ENCODE measurements at places on chromosomes 2 and 18.

- peak; percentile 72 for DNase-seq
Measured at GRCh38 chr2:188788621-188789020, 185.6 kb upstream of the COL3A1 start.

DNA sequence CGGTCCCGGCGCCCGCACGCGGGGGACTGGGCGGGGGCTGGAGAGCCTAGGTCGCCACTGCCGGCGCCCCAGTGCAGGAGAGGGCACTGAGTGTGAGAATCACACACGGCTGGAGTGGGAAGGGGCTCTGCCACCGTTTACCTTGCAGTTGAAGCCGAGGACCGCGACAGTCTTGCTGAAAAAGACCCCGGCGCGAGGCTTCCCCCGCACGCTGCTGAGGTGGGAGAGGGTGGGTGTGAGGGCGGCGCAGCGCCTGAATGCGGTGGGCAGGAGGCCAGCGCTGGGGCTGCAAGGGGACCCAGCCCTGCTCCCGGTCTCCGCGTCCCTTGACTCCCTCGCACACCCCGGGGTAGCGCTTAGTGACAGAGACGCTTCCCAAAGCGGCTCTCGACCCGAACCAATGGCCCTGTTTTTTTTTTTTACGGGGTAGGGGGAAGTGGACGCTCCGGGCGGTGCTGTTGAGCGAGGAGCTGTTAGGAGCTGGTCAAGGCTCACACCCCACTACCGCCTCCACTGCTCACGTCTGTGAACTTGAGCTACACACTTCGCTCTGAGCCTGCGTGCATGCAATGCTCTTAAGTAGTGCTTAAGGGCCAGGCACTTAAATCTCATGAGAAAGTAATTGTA is 794 bp downstream of the NOTO start:
- DNase-seq, result no peak

- DNase-seq, result no peak
Measured at GRCh38 chr18:3911413-3911812, 461.4 kb downstream of the TGIF1 start.

DNA sequence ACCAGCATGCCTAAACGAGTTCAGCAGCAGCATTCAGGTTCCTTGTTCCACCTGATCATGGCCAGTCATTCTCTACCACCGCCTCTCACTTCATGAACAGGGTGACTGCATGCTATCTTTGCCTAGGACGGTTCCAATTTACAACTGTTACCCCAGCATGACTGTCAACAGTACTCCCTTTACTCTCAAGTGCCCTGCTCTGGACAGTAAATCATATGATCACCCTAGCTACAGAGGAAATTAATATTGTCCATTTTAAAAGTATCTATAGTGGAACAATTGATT is 25.7 kb downstream of the MGAT4A start:
- DNase-seq, result no peak

- DNase-seq, result no peak
Measured at GRCh38 chr2:62857139-62857931, 151.8 kb downstream of the EHBP1 start.

GRCh38 chr2:233811732-233812131 is 33.6 kb downstream of the MROH2A start:
- DNase-seq, result no peak

DNA sequence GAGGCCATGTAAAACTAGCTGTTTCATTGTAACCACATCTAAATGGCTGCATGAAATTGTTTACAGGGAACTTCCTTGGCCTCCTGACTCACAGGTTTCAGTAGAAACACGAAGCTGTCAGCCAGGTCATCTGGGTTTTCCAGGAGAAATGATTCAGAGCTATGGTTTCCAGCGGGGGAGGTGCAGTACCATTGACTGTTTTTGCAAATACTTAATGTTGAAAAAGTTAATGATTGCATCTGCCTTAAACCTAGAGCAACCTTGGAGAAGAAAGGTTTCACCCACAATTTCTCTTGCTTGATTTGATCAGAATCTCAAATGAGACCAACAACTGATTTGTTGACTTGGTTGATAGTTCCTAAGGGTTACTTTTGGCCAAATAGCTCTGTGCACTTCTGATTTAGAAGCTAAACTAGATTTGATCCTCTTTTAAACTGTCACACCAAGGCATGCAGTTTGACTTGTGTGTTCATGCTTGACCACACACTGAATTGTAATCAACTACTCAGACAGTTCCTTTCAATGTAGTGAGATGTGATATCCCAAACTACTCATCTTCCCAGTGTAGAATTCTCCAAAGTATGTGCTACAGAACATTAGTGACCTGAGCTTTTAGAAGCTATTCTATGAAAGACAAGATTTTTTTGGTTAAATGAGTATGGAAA is 193.5 kb upstream of the CHST9 start:
- no peak for DNase-seq

GRCh38 chr2:32632089-32632488 is 4.2 kb downstream of the TTC27 start:
- no peak for DNase-seq

DNA sequence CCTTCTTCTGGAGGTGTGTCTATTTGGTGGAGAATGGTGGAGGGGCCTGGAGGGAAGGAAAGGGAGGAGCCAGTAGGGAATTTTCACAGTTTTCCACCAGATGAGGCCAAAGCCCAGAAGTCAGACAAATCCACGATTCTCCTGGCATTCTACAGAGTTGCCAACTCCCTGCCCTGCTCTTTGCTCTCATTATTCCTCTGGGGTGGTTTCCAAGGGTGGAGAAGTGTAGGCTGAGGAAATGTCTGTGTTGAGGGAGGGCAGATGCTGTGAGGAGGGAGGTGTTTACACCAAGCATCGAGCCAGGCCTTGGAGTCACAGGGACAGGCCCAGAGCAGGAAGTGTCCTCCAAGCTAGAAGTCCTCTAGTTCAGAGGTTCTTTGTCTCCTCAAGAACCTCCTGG is 124.1 kb upstream of the LGALSL start:
- DNase-seq, result no peak

DNA sequence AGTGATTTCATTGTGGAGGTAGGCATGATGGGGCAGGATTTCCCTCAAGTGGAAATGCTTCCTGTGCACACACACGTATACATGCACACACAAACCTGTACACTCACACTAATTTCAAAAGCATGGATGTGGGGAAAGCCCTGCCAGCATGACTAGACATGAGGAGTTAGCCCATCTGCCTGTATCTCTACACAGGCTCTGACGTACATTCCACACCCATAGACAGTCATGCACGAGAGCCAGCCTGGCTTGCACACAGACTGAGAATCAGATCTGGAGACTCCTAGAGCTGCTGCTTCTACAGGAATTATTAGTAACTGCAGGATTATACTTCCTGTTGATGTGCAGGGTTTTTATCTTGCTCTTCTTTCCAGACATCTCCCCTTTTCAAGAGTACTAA is 27.3 kb upstream of the NFU1 start:
- no peak for DNase-seq

DNA sequence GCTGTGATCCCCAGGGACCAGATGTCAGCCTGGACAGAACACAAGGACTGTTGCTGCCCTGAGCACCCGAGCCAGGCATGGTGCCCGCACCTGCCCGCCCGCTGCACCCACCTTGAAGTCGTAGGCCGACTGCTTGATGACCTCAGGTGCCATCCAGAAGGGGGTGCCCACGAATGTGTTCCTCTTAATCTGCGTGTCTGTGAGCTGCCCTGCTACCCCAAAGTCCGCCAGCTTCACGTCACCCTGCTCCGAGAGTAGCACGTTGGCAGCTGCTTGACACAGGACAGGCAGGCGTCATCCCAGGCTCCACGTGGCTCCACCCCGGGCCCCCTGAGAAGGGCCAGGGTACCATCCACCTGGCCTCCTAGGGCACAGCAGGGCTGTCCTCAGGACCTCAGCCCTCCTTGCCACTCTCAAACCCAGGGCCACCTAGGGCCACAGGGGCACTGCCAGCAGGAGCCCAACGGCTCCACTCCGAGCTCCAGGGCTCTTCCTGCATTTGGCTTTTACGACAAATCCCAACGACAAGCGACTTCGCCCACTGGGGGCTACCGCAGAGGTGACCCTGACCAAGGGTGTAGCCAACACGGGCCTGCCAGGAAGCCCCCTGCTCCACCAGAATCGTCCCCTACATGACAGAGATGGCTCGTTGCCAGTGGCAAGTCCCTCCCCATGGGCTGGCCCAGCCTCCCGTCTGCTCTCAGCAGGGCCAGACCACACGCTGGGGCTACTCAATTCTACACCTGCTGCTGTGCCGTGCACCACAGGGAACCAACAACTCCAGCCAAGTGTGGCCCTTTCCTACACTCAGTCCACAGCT is 9.0 kb downstream of the STK25 start:
- no peak for DNase-seq

DNA sequence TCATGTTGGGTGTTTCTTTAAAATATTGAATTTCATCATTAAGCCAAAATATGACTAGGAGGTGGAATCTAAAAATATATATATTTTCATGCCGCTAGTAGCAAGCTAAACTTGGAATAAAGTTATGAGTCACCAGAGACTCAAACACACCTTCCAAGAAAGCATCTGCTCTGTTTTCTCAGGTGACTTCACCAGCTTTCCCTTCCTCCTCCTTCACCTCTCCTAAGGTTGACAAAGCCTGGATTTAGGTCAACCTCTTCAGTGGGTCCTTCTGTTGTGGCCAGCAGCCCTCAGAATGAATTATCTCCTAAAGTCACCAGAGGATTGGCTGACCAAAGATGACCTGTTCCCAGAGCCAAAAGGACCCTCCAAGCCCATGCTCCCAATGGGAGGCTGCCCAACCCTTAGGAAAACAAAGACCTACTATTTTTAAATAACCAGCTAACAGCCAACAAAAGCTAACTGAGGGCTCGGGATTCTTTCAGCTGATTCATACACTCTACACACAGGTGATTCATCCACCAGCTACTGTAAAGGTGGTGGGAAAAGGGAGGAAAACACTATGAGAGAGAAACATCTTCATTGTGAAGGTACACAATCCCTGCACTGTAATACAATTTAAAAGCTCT is 113.9 kb downstream of the MYO5B start:
- DNase-seq, result no peak

Data from left forelimb (tissue), 1 donor.